NCI-H1694 treated with DMSO at 0.1 percent for 48 hours (cell line): ENCODE measurements at places on chromosomes 6 and 20.

DNA sequence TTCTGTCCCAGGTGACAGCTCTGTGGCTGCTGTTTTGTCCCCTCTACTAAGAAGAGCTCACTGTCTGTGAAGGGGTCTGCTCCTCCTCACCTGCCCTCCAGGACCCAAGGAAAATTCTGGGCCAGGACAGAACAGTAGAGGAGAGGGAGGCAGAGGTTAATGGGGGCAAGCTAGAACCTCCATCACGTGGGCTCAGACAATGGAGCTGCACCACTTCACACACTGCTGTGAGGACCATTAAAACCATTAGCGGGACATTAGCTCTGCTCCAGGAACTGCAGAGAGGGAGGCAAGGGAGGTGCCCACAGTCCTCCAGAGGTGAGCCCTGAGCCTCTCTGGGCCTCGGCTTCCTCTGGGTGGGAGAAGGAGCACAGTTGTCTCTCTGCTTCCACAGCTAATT is 78.4 kb downstream of the NOL4L start:
- no peak for DNase-seq

DNA sequence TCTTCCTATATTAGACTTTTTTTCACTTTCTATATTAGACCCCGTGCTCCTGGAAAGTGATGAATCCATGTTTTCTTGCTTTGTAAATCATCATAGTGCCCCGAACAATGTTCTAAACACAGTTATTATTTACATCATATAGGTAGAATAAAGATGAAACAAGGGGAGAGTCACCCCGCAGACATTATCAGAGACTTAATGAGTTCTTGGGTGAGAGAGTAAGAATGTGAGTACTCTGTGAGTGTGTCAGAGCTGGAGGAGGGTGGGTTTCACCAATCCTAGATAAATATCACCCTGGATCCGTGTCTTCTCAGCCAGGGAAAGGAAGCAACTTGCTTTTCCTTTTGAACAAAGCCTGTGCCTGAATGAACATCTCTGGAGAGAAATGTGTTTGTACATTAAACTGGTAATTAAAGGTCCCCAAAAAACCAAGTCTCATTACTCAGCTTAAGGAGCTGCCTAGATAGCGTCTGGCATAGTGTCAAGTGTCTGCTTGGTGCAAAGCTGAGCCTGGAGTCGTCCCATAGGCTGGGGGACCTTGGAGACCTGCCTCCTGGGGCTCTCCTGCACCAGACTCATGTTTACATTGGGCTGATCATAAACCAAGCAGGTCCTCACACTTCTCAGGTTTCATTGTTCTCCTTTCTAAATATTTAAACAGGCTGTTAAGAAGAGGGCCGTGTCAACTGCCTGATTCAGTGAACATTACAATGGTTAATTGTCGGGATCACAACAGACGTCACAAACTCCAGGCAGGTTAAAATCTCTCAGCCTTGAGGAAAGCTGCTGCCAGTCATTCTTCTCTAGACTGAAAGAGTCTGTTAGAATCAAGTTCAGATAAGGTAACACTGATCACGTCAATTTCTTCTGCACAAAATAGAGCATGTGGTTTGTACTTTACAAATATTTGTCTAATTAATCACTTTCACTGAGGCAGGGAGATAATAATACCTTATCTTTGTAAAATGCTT is 179.7 kb upstream of the MYLIP start:
- peak; percentile 25 for DNase-seq

DNA sequence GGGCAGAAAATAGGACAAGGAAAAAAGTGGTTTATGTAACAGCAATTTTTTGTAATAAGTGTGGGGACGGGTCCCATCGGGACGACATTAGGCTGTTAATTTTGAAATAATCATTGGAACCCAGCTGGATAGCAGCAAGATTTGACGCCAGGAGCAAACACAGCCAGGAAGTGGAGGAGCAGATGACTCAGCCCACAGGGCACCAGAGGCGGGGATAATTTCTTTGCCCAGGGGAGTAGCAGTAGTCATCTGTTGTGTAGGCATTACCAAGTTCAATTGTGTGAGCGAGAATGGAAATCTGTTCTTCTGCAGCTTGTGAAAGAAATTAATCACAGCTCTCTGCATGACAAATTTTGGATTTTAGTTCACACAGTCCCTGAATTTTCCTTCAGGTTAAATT is 22.6 kb upstream of the RIN2 start:
- peak; percentile 95 for DNase-seq

- peak; percentile 0 for DNase-seq
Observed at GRCh38 chr6:138007014-138007472, 100.2 kb downstream of the PERP start.

GRCh38 chr6:27582928-27583725 is 110.2 kb upstream of the ZNF184 start:
- peak; percentile 33 for DNase-seq

DNA sequence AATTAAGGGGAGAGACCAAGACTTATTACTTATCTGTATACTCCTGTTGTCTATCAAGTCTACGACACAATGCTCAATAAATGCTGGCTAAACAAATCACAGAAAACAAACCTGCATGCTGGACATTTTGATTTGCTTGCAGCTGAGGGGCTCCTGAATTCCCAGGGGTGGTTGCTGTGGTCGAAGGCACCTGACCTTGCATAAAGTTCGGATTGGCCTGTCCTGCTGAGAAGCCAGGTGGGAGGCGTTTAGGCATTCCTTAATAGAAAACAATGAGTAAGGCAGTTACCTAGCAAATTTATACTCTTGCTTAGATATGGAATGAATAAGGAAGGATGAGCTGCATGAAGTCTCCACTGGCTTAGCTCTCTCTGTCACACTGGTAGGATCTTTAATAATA is 50.5 kb downstream of the TP53INP2 start:
- no peak for DNase-seq

- no peak for DNase-seq
Observed at GRCh38 chr6:150689900-150690590, 90.4 kb downstream of the PLEKHG1 start.

- DNase-seq, result peak; percentile 67
Observed at GRCh38 chr6:23784301-23784919, 341.6 kb upstream of the NRSN1 start.

DNA sequence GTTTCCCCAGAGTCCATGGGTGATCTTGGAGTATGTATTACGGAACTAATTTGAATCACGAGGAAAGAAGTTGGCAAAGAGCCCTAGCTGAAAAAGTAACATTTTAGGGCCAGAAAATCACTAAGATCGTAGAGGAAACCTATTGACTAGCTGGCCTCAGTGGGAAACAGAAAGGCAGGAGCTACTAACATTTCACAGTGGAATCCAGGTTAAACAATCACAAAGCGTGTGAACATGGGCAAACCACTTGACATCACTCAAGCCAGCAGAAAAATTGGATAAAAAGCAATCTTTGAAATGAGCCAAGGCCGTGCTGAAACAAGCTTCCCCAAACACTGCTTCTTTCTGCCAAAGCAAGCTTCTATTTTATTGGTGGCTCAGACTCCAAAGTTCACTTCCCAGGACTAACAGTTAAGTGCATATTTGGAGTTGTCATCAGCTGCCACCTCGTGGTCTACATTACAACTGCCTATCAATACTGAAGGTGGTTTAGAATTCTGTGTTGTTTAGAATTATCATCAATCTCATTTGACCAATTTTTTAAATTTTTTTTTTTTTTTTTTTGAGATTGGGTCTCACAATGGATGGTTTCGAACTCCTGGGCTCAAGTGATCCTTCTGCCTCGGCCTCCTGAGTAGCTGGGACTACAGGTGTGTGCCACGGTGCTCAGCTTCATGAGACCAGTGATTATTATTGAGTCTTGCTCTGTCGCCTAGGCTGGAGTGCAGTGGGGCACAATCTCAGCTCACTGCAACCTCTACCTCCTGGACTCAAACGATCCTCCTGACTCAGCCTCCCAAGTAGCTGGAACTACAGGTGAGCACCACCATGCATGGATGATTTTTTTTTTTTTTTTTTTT is 10.6 kb downstream of the RPS10 start:
- DNase-seq, result peak; percentile 71
